ENCODE measurements at places on chromosomes 7 and 10.

DNA sequence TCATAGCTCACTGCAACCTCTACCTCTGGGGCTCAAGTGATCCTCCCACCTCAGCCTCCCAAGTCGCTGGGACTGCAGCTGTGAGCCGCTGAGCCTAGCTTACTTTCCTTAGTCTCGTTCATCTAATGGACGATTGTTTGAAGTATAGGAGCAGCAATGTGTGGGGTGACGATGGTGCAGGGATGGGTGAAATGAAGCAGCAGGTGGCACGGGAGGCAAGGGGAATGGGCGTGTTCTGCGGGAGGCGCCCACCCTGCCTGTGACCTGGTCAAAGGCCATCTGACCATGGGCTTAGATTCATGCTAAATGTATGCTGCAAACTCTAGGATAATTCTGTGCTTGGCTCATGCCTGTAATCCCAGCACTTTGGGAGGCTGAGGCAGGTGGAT, 210.7 kb downstream of the MAD1L1 start:
- no peak for DNase-seq

GRCh38 chr10:30719832-30720231, 90.3 kb upstream of the LYZL2 start:
- no peak for DNase-seq

DNA sequence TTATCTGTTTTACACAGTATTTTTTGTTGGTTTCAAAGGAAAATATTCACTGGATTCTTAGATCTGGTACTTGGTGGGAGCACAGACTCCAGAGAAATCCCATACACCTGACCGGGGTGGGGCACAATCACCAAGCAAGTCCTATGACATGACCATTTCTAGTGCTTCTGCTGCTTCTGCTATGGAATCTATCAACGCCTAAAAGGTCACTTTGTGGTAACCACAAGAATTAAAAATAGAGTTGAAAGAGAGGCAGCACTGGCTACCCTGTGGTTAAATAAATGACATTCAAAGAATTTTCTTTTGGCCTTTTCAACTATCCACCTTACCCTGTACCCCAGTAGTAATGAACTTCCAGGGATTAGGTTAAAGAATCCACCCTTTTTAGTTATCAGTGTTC, 329.9 kb upstream of the VWC2 start:
- DNase-seq = no peak

GRCh38 chr7:150945171-150945852, 32.8 kb downstream of the KCNH2 start:
- no peak for DNase-seq

DNA sequence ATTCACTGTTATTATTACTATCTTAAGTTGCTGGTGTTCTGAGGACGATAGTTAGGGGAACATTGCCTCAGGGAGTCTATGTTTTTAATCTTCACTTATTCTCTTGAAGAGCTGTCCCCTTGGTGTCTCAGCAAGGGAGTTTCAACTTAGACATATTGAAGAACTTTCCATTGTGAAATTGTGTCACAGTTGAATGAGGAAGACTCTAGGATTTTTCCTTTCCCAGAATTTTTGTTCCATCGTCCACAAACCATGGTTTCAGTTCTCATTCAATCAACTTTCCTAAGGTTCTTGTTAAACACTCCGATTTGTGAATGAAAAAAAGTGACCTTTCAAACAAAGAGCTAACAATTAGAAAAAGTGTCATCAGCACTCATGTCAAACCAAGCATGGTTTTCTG, 128.3 kb downstream of the GATA3 start:
- DNase-seq = no peak

DNA sequence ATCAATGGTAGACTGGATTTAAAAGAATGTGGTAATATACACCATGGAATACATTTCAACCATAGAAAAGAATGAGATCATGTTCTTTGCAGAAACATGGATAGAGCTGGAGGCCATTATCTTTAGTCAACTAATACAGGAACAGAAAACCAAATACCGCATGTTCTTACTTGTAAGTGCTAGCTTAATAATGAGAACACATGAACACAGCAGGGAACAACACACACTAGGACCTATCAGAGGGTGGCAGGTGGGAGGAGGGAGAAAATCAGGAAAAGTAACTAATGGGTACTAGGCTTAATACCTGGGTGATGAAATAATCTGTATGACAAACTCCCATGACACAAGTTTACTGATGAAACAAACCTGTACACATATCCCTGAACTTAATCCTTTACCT, 1435.2 kb downstream of the REEP3 start:
- no peak for DNase-seq

- DNase-seq = no peak
Observed at GRCh38 chr7:57339198-57339944, 110.6 kb upstream of the ZNF716 start.

DNA sequence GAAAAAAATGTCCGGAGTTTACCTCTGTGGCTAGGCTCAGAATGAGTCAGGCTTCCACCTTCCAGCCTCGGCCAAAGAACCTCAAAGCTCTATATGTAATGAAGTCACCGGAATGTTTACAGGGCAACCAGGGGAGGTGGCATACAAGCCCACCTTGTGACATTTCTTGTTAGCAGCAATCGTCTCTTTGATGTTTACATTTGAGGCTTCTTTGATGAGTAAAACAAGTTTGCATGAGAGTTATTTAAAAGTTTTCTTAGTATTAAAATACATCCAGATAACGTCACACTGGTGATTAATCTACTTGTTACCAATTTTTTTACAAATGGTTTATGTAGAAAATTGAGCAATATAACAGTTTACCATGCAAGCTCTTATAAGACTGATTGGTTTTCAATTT, 133.1 kb upstream of the ADAM12 start:
- DNase-seq = no peak
